HEK293T (cell line): ENCODE measurements at places on chromosomes 5 and 9.

- no peak for DNase-seq
These were observed 241.8 kb downstream of the TRIM32 start for GRCh38 chr9:116928884-116929283.

DNA sequence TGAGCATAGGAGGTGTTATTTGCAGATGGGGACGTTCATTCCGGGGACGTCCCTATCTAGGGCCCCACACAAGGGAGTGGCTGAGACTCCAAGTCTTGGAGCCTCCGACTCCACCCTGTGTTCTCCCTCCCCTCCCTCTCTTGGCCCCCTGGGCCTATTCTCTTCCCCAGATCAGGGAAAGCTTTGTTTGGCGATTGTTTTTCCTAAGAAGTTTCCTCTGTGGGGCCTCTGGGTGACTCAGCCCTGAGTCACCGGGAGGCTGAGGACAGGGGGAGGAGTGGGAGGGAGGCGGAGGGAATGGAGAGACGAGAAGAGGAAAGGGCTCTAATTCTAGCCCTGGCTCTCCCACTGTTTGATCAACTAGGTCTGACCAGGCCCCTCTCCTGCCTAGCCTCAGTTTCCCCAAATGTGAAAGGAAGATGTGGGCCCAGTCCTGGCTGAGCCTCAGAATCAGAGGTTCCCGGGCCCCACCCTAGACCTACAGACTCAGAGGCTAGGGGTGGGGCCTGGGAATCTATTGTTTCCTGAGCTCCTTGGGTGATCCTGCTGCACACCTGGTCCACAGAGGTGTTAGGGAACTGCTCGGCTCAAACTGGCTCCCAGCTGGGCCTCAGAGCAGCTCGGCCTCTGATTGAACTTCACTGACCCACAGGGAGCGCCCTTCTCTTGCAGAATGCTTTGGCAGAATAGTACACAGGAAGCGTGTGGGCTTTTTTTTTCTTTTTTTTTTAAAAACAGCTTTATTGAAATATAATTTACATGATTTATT, 19.2 kb downstream of the GSN start:
- DNase-seq, result peak; percentile 73

- DNase-seq, result peak; percentile 12
These were observed 204.4 kb downstream of the EFNA5 start for GRCh38 chr5:107466233-107466769.

DNA sequence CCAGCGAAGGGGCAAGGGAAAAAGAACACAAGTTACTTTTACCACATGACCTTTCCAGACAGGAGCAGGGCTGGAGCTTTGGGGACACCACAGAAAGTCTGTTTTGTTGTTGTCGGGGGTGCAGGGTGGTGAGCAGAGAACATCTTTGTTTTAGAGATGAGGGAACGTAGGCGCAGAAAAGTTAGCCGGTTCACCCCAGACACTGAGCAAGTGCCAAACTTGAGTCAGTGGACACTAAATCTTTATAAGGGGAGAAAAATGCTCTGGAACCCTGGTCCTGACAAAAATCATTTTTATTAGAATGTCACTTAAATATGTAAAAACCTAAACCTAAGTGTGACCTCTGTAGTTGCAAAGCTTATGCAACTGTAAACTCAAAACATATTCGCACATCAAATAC, 126.4 kb upstream of the GAS1 start:
- DNase-seq, result no peak

GRCh38 chr5:12837592-12837991, 933.3 kb upstream of the CTNND2 start:
- no peak for DNase-seq

DNA sequence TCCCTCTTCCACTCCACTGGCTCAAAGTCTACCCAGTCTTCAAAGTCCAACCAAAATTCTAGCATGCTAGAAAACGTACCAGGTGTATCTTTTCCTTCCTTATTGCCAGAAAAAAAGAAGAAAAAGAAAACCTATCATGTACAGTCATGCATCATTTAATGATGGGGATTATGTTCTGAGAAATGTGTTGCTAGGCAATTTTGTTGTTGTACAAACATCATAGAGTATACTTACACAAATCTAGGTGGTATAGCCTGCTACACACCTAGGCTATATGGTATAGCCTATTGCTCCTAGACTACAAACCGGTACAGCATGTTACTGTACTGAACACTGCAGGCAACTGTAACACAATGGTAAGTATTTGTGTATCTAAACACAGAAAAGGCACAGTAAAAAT, 104.8 kb downstream of the SREK1 start:
- DNase-seq, result no peak

DNA sequence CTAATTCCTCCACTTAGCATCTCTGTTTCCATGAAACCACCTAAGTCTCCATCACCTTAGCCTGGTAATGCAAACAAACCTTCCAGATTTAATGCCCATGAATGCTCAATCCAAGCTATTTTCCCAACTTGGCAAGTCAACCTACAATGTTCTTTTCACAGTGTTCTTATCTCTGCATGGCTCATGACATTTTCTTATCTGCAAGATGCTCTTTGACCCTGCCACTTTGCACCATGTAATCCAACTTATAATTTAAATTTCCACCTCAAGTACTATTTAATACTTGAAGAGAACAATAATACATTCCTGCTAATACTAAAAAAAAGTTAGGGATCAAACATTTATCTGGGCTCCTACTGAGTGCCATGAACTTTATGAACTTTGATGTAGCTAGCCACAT, 164.3 kb downstream of the TMEM232 start:
- no peak for DNase-seq
